SJSA1 (cell line): ENCODE measurements at places on chromosomes 6 and 20.

DNA sequence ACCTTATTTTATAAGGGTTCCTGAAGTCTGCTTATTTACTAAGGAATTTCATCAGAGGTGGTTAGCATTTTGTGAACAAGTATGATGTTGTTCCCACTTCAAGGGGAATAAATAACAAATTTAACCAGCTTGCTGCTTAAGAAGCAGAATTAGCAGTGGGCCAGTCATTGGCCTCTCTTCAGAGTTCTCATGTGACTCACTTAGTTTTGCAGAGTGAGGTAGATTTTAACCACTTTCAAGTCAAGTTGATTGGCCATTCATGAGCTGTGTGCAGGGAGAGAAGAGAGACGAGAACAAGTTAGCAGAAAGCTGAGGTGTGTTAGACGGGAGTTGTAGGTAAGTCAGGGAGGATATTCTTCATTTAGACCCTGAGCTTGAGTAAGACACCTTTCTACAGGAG is 18.1 kb downstream of the TOP1 start:
- H3K36me3 ChIP-seq = peaks cover 17% of the 10 kb centered on the region
- H3K27me3 ChIP-seq = no peaks in the 10 kb centered on the region
- H3K4me3 ChIP-seq = no peak overlapping the region
- H3K27ac ChIP-seq = no peak overlapping the region

DNA sequence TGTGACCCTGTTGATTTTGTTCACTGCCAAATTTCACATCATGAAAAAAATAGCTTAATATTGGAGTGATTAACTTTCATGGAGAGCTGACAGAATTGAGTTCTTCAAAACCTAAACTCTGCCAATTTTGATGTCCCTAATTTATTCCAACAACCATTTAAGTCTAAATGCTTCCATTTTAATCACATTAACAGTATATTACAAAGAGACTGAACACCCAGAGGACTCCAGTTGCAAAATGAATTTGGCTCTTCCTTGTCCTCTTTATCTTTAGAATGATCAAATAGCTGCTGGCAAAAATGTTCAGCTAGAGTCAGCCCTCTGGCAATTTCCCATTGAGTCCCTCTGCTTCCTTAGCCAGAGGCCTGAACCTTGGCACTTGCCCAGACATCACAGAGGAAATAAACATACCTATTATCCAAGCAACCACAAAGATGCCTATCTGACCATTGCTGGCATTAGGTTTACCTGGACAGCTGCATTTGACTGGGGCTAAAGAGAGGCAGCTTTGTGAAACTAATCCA is 299.0 kb upstream of the STXBP5 start:
- peaks cover 29% of the 10 kb centered on the region for H3K4me1 ChIP-seq
- H3K36me3 ChIP-seq = no peaks in the 10 kb centered on the region
- peak; percentile 56 for DNase-seq
- H3K4me3 ChIP-seq = no peak overlapping the region

GRCh38 chr6:83479389-83479788 is 32.9 kb upstream of the PRSS35 start:
- no peaks in the 10 kb centered on the region for H3K4me1 ChIP-seq
- peaks cover 8% of the 10 kb centered on the region for H3K27me3 ChIP-seq
- no peak for DNase-seq
- H3K4me3 ChIP-seq = no peak overlapping the region

GRCh38 chr20:37464611-37465010 is 56.4 kb upstream of the NNAT start:
- no peak overlapping the region for H3K4me3 ChIP-seq
- H3K27me3 ChIP-seq = peaks cover 22% of the 10 kb centered on the region; the same call in 1 of the 2 replicates
- no peak overlapping the region for H3K27ac ChIP-seq
- no peaks in the 10 kb centered on the region for H3K36me3 ChIP-seq
- no peaks in the 10 kb centered on the region for H3K4me1 ChIP-seq
- no peak for DNase-seq
